ENCODE measurements at places on chromosomes 7 and 10. TPM values are rescaled to one million over a fixed set of nuclear protein-coding genes. Genes with fewer than 3 reads are reported as not detected.

- H3K4me3 ChIP-seq, result no peak overlapping the region
- H3K36me3 ChIP-seq, result no peaks in the 10 kb centered on the region
- no peaks in the 10 kb centered on the region for H3K27me3 ChIP-seq
- H3K27ac ChIP-seq, result no peak overlapping the region
Measured at GRCh38 chr10:28880683-28880950, 203.3 kb downstream of the BAMBI start.

- peaks cover 4% of the 10 kb centered on the region for H3K4me1 ChIP-seq
- no peaks in the 10 kb centered on the region for H3K27me3 ChIP-seq
- H3K27ac ChIP-seq, result no peak overlapping the region
- no peak overlapping the region for H3K4me3 ChIP-seq
- H3K36me3 ChIP-seq, result no peaks in the 10 kb centered on the region
Measured at GRCh38 chr10:95810198-95810976, 54.4 kb downstream of the ENTPD1 start.

DNA sequence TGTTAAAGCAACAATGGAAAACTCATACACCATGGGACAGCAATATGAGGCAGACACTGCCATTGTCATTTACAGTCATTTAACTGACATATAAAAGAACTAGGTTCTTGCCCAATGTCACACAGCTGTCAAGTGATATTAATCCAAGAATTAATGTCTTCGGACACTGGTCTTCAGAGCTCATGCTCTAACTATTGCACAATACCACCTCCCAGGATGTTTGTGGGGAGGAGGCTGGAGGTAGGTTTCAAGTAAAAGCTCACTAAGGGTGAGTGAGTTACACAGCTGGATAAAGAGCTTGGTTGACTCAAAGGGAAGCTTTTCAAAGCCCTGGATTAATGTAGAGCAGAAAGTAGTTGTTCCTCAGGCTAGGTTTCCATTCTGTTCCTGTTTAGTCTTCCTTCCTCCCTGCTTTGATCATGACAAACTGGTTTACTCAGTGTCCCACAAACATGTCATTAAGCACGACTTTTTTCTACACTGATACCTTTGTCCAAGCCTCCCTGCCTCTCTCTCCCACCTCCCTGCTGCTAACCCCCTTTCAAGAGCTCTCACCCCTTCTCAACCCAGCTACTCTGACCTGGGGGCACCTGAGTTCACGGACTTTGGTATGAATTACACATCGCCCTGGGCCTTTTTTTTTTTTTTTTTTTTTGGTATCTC lies 987 bp upstream of the EXOC6 start:
- no peak overlapping the region for H3K27ac ChIP-seq
- H3K27me3 ChIP-seq, result no peaks in the 10 kb centered on the region
- DNase-seq, result no peak
- H3K4me1 ChIP-seq, result peaks cover 9% of the 10 kb centered on the region

CARD11 gene
- polyA plus RNA-seq, result 0.22 TPM

GRCh38 chr7:37524056-37524455 lies 75.4 kb upstream of the ELMO1 start:
- no peak for DNase-seq
- H3K4me3 ChIP-seq, result no peak overlapping the region
- H3K27ac ChIP-seq, result no peak overlapping the region
- no peaks in the 10 kb centered on the region for H3K4me1 ChIP-seq
- H3K36me3 ChIP-seq, result no peaks in the 10 kb centered on the region

- H3K36me3 ChIP-seq, result no peaks in the 10 kb centered on the region
- H3K27me3 ChIP-seq, result no peaks in the 10 kb centered on the region
- peaks cover 8% of the 10 kb centered on the region for H3K4me1 ChIP-seq
- no peak overlapping the region for H3K4me3 ChIP-seq
Measured at GRCh38 chr7:44162179-44162578, 21.0 kb upstream of the MYL7 start.

DNA sequence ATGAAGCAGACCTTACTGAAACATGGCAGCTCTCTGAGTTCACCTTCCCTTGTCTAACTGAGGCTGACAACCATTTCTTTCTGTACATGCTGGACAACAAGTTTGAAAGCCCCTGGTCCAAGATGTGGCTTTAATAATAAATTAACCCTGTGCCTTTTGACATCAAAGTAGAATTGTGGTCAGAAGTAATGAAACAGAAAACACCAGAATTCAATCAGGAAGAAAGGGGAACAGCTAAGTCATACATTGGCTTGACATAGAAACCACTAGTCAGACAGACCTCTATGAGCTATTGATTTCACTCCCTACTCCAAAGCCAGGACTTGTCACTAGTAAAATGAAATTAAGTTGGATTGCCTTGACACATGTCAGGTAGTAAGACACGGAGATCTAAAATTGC lies 175.2 kb upstream of the ASAH2 start:
- H3K4me3 ChIP-seq, result no peak overlapping the region
- H3K36me3 ChIP-seq, result no peaks in the 10 kb centered on the region
- peaks cover 15% of the 10 kb centered on the region for H3K4me1 ChIP-seq
- no peak overlapping the region for H3K27ac ChIP-seq
- DNase-seq, result no peak
- no peaks in the 10 kb centered on the region for H3K27me3 ChIP-seq

VPS50 gene
- 4.8 TPM for polyA plus RNA-seq

- no peaks in the 10 kb centered on the region for H3K4me1 ChIP-seq
- no peak overlapping the region for H3K27ac ChIP-seq
- peaks cover 4% of the 10 kb centered on the region for H3K27me3 ChIP-seq
- DNase-seq, result no peak
Measured at GRCh38 chr10:99143011-99143410, 92.6 kb downstream of the HPSE2 start.

DNA sequence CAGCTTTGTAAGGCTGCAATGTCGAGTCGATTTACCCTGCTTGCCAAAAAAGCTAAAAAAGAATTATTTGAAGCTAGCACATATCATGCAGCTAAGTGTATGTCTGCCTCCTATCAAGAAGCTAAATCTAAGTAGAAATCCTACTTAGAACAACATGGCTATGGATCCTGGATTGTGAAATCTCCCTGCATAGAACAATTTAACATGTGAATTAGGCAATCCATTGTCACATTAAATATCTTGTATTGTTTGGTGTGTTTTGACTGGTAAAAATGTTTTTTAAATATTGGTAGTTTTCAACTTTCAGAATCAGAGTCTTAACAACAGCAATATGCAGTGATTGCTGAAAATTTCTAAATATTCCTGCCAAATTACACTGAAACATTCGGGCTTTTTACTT lies 73.3 kb downstream of the SKIDA1 start:
- H3K36me3 ChIP-seq, result no peaks in the 10 kb centered on the region
- no peaks in the 10 kb centered on the region for H3K27me3 ChIP-seq
- H3K4me1 ChIP-seq, result no peaks in the 10 kb centered on the region
- no peak overlapping the region for H3K27ac ChIP-seq
- no peak overlapping the region for H3K4me3 ChIP-seq
- DNase-seq, result no peak

Measured in heart right ventricle (tissue), 16 donors.